ENCODE measurements at places on chromosomes 6 and 20.

DNA sequence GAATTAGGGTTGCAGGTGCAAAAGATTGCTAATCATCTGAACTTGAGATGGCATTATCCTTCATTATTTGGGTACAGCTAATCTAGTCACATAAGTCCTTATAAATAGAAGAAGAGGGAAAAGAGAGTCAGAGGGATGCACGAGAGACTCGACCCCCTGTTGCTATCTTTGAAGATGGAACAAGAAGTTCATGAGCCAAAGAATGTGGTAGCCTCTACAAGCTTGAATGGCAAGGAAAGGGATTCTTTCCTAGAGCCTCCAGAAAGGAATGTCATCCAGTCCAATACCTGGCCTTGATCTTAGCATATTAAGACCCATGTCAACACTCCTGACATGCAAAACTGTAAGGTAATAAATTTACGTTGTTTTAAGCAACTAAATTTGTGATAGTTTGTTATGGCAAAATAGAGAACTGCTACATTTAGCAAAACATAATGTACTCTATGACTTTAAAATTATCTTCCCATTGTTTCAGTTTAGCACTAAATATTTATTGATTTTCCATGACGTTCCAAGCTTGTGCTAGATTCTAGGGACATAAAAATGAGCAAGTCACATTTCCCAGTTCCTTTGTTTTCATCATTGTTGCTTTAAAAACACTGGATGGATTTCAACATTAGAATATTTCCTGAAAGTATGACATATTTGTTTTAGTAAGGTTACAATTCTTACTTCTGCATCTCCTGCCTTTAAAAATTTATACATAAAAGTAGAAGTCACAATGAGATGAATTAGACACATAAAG is 12.7 kb downstream of the MANEA start:
- DNase-seq: no peak

- no peak for DNase-seq
Measured at GRCh38 chr6:29813809-29814208, 13.8 kb upstream of the HLA-G start.

DNA sequence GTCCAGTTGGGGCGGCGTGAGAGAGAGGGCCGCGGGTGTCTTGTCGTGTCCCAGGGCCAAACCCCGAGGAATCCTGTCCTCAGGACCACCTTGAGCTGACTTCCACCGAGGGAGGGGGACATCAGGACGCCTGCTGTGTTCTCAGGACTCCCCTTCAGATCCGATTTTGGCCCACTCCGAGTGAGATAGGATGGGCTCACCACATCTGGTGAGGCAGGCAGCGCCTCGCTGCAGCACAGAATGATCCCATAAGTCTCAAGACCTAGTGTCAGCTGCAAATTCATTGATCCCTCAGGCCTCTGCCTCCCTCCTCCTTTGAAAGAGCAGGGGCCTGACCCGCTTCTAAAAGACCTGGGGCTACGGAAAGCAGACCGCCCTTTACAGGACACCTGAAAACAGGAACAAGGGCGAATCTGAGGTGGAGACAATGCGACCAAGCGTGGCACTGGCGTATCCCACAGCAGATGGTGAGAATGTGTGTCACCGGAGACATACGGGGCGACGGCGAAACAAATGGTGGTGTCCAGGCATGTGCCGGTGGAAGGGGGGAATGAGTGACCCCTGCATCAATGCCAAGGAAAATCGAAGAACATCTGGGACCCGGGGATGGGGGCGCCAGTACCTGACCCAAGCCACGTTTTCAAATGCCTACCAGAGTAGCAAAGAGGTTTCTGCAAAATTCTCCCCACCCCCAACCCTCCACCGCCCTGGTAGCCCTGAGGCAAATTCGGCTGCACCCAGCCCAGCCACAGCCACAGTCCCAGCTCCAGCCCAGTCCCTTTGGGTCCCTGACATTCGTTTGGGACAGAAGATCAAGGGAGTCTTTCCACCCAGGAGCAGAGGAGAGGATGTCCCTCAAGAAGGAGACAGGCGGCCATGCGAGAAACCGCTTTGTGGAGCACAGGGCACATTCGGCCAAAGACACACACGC is 162.1 kb upstream of the ZNF337 start:
- no peak for DNase-seq

GRCh38 chr20:19789009-19789408 is 31.0 kb downstream of the RIN2 start:
- DNase-seq: no peak

GRCh38 chr6:50427267-50427666 is 286.1 kb upstream of the TFAP2D start:
- DNase-seq: no peak

DNA sequence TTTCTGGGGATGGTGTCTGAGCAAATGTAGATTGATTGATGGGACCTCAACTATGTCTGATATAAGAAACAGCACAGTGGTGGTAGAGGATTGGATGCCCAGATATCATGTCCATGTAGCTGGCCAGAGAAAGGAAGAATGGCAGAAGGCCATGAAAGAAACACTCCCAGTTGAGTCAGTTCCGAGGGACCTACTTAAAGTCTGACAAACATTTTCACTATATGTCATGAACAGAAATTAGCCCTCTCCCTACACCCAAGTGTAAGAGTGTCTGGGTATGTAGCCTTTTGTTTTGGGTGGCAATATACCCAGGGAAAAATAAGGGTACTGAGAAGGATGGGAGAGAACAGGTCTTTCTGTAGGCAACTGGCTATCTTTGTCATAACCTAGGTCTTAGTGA is 434.2 kb downstream of the BCKDHB start:
- DNase-seq: no peak

DNA sequence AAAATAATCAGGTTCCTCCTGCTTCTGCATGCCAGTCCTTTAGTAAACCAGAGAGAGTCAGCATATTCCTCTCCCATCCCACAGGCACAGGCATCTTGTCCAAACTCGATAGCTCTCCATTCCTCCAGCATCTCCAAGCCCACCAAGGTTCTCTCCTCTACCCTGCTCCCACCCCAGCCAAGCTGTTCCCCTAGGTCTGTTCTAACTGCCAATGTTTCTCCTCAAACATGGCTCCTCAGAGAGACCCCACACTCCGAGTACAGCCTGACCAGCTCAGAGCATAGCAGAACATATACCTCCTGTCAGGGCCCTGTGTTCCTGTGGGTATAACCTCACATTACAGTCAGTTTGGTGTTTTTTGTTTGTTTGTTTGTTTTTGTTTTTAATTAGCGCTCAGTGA is 177.8 kb downstream of the VEGFA start:
- no peak for DNase-seq

DNA sequence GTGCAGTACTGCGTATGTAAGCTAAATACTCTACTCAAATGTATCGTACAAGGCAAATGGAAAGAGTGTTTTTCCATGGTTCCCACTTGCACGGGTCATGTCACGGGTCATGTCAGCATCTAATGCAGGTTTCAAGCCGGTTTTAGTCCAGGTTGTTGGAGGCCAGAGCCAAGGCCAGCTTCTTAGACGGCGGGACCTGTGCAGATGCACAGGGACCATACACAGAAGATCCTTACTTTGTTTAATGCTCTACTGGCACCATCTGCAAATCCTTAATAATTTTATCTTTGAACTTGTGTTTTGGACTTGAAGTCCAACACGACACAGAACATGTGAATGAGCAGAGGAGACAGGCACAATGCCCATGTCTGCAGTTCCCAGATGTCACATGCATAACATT is 42.7 kb downstream of the SOD2 start:
- DNase-seq: no peak

DNA sequence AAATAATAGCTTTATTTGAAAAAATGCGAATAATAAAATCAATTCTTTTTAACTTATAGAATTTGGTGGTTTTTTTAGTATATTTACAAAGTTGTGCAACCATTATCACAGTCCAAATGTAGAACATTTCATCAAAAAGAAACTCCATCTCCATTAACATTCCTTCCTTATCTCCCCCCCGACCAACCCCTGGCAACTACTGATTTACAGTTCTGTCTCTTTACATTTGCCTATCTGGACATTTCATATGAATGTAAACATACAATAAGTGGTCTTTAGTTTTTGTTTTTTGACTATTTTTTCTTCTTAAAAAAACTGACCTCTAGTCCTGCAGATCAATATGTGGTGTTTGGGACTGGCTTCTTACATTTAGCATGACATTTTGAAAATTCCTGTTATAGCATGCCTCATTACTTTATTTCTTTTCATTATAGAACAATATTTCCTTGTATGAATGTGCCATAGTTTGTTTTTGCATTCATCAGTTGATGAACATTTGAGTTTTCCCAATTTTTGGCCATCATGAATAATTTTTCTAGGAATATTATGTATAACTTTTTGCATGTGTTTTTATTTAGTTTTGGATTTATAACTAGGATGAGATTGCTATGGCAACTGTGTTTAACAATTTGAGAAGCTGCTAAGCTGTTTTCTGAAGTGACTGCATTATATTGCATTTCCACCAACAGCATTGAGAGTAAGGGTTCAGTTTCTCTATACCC is 344.7 kb downstream of the NKAIN2 start:
- DNase-seq: no peak

GRCh38 chr6:14966096-14966905 is 279.6 kb upstream of the JARID2 start:
- no peak for DNase-seq

GRCh38 chr6:109455437-109456110 is at the start of gene MICAL1:
MICAL1 (minus strand) TSS chr6:109455772; CDS start chr6:109454196, 1,576 bp downstream.
- peak; percentile 66 for DNase-seq

DNA sequence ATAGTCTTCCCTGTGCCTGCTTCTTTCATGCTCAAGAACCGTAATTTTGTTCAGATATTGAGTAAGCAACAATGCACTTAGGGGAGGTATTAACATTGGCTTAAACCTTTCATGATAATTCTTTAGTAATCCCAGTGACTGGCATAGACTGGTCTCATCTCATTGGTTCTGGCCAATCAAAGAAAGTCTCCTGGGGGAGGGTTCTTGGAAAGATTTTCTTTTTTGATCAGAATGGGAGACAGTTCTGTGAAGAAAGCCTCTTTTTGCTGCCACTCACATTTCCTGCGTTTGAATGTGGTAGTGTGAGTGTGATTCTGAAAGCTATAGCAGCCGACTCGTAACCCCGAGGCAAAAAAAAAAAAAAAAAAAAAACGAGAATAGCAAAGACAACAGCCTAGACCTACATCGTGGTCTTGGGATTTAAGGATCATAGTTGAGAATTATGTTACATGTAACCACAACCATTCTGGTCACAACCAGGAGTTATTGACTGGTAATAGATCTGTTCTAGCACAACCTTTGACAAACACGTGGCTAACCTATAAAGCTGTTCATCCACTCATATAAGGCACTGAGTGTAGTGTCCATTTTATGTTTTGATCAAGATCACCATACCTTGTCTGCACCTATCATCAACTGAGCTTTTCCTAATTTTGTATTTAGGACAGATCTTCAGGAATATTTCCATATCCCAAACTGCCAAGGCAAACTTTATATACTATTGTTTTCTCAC is 15.1 kb upstream of the TMEM217 start:
- no peak for DNase-seq

- no peak for DNase-seq
Measured at GRCh38 chr6:118298476-118299427, 249.3 kb upstream of the PLN start.

DNA sequence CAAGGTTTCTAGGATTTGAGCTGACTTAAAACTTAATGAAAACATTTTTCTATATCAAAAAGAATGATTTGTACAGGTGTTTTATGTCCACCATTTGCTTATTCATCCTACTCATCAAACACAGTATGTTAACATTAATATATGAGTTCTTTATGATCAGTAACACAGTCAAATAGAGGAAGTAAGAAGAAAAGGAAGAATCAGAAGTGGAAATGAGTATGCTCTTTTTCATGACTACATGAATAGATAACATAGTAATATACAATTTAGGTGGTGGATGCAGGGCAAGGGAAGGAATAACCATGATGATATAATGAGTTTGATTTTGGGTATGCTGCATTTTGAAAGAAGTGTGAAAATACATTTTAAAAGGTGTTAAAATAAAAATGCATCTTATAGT is 16.5 kb downstream of the KPNA5 start:
- no peak for DNase-seq

DNA sequence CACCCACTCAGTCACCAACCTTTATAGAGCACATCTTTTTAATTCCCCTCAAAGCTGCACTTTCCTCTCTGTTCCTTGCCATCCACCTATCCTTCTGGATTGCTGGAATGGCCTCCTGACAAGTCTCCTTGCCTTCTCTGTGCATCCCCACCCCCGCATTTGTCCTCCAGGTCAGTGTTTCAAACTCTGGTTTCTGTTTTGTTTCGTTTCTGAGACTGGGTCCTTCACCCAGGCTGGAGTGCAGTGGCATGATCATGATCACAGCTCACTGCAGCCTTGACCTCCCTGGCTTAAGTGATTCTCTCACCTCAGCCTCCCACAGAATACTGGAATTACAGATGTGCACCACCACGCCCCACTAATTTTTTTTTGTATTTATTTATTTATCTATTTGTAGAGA is 96.2 kb downstream of the PLCB1 start:
- no peak for DNase-seq

- DNase-seq: no peak
Measured at GRCh38 chr6:166774770-166775169, 147.7 kb upstream of the RPS6KA2 start.

- no peak for DNase-seq
Measured at GRCh38 chr20:51665543-51666118, 102.6 kb downstream of the ATP9A start.

- no peak for DNase-seq
Measured at GRCh38 chr6:5738211-5738610, 268.5 kb downstream of the NRN1 start.

DNA sequence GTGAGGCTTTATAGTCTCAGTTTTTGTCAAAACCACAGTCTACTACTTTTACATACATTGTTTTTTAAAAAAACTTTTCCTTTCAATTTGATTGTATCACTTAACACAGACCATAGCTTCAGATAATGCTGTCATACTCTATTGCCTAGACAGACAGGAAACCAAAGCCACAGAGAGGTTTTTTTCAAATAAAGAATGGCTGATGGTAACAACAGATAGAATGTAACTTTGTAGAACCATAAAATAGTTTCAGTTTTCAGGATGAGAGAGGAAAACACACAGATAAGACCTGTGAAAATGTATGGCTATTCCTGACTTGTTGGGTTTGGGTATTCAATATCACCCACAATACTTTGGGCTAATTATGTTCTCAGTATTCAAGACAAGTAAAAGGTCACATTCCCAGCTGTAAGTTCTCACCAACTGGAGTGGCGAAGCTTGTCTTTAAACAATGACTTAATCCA is 94.0 kb downstream of the ADGRG6 start:
- DNase-seq: no peak

DNA sequence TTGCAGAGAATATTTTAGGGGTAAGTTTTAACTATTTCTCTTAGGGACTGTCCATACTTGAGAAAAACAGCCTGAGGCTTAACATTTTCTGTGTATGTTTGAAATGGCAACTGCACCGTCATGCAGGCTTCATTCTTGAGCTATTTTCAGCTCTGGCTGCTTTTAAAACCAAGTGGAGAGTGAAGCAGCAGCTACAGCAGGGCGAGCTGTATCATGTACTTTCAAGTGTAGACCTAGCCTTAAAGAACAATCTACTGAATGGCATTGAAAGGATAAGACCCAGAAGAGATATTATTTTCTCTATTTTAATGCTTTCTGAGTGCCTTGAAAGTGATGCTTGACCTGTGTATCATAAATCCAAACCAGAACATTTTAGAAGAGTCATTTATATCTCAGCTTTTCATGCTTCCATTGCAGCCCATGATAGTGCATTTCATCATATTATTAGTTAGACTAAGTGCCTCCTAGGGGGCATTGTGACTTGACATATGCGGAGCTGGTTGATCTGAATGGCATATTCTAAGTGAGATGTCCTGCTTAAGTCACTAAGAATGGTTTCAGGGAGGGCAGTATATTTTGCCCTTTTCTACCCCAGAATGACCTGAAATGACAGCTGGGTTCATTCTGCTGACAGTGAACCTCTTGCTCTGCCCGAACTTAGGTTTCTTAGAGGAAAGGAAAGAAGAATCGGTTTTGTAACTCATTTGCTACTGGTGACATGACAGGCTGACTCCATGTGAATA is 85.3 kb downstream of the NKAIN2 start:
- no peak for DNase-seq

Measured in hypothalamus (tissue), 51 donors.